Ovary (tissue), 10 donors: ENCODE measurements at places on chromosomes 13 and 19. TPM values are rescaled to one million over a fixed set of nuclear protein-coding genes. Genes with fewer than 3 reads are reported as not detected.

Gene ZNF772
- total RNA-seq = 13.0 TPM

Gene MIPEP
- total RNA-seq = 11.3 TPM

Gene WASF3
- total RNA-seq = 19.5 TPM

GRCh38 chr13:100014621-100015020 lies 33.0 kb downstream of the ZIC2 start:
- no peak for DNase-seq

GRCh38 chr13:98415326-98416070 lies 161.4 kb downstream of the STK24 start:
- no peak for DNase-seq

- DNase-seq = peak; percentile 79
These were observed 8.7 kb downstream of the BCL3 start for GRCh38 chr19:44757057-44757734.

DNA sequence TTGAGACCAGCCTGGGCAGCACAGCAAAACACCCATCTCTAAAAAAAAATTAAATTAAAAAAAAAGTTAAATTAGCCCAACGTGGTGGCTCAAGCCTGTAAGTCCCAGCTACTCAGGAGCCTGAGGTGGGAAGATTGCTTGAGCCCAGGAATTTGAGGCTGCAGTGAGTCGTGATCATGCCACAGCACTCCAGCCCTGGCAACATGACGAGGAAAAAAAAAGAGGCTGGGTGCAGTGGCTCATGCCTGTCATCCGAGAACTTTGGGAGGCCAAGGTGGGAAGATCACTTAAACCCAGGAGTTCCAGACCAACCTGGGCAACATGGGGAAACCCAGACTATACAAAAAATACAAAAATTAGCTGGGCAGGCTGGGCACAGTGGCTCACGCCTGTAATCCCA lies 2.2 kb upstream of the TMEM161A start:
- no peak for DNase-seq

DNA sequence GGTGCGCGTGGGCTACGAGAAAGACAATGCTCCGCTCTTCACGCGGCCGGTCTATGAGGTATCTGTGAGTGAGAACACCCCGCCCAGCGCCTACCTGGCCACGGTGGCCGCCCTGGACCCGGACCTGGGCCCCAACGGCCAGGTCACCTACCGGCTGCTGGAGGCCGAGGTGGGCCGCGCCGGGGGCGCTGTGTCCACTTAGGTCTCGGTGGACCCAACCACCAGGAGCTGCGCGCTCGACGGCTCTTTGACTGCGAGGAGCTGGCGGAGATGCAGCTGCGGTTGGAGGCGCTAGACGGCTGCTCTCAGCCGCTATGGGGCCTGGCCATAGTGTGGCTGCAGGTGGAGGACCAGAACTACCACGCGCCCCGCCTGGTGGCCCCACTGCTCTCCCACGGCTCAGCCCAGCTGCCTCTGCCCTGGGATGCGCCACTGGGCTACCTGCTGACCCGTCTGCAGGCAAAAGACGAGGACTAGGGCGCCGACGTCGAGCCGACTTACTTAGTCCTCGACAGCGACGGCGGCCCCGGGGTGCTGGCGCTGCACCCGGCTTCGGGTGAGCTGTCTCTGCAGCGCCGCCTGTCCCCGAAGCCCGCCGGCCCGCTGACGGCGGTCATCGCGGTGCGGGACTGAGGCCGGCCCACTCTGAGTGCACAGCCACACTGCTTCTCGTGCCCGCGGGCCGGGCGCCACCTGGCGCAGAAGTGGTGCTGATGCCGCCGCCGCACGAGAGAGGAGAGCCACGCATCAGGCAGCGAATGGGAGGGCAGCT lies 173.0 kb downstream of the OLFM4 start:
- DNase-seq = no peak
